ENCODE measurements at places on chromosomes 4 and X.

GRCh38 chr4:61580721-61581377 lies 380.7 kb downstream of the ADGRL3 start:
- no peak for DNase-seq

GRCh38 chr4:23930750-23931488 lies 41.1 kb upstream of the PPARGC1A start:
- DNase-seq, result no peak

DNA sequence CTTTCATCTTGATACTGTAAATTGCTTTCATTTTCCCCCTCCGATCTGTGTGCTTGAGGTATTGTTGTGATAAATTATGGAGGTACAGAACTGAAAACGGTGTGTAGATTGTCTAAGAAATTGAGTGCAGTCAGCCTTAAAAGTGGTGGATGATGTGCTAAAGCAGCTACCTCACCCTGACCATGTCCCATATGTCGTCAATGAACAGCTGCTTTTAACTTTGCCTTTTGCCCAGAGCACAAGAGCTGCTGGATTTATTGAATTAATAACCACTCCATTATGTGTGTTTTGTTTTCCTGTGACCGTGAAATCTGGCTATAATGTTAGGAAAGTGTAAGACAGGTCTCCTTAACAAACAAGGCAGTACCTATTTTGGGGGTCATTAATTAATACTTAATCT lies 581.9 kb upstream of the PITX2 start:
- DNase-seq, result no peak

GRCh38 chr4:148061141-148061481 lies 329.2 kb downstream of the ARHGAP10 start:
- DNase-seq, result no peak

DNA sequence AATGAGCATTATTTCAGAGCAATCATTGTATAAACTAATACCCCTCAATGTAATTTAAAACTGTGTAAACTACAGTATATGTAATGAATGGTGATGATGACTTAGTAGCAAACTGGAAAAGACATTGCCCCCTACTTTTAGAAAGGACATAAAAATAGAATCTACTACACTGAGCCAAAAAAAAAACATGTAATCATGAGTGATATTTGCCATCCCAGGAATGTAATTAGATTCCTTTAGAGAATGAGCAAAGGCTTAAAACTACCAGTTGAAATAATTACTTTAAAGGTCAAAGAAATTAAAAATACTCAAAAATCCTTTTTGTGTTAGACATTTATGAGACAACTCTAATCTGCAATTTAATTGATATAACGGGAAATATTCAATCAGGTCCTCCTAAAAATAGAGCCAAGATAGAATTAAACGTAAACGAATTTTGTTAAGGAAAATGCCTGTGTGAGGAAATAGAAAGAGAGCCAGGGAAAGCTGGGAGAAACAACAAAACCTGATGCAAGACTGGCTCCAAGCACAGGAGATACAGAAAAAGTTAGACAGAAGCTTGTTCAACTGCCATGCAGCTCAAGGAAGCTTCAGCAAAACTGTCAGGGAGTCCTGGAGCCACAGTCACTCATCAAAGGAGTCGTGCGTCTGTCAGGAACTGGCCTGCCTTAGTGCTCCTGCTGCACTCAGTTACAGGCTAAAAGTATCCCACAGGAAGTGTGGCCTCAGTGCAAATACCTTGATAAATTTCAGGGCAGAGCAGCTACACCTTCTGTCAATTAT lies 655.7 kb upstream of the INTU start:
- DNase-seq, result no peak
